ENCODE measurements at places on chromosomes 12 and 14.

GRCh38 chr12:50764286-50765094 is 589 bp downstream of the ATF1 start:
- DNase-seq: peak; percentile 25

GRCh38 chr14:103055695-103056094 is 1.7 kb downstream of the CDC42BPB start:
- DNase-seq: no peak

- no peak for DNase-seq
Measured at GRCh38 chr12:71551529-71551928, 111.9 kb downstream of the LGR5 start.

GRCh38 chr12:118480235-118480634 is 103.9 kb downstream of the SUDS3 start:
- DNase-seq: no peak

GRCh38 chr12:33432992-33433391 is 6.6 kb downstream of the SYT10 start:
- no peak for DNase-seq

GRCh38 chr14:38616959-38617358 is 361.1 kb upstream of the CLEC14A start:
- DNase-seq: no peak

DNA sequence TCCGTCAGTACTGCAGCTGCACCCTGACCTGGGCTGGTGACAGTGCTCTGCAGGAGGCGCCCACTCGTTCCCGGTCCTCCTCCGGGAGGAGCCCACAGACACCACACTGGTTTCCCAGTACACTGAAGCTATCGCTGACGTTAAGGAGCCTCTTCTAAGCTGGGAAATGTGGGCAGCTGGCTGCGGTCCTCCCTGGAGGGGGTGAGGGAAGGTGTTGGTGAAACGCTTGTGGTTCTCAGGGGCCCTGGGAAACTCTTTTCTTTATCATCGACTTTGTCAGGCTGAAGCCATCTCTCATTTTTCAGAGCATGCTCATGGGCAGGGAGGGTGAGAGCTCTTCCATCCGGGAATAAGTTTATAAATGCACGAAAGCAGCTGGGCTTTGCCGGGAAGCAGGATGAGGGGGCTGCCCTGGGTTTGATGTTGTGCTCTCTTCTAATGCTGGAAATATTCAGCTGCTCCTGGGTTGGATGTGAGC is 176.0 kb downstream of the CHST11 start:
- no peak for DNase-seq

DNA sequence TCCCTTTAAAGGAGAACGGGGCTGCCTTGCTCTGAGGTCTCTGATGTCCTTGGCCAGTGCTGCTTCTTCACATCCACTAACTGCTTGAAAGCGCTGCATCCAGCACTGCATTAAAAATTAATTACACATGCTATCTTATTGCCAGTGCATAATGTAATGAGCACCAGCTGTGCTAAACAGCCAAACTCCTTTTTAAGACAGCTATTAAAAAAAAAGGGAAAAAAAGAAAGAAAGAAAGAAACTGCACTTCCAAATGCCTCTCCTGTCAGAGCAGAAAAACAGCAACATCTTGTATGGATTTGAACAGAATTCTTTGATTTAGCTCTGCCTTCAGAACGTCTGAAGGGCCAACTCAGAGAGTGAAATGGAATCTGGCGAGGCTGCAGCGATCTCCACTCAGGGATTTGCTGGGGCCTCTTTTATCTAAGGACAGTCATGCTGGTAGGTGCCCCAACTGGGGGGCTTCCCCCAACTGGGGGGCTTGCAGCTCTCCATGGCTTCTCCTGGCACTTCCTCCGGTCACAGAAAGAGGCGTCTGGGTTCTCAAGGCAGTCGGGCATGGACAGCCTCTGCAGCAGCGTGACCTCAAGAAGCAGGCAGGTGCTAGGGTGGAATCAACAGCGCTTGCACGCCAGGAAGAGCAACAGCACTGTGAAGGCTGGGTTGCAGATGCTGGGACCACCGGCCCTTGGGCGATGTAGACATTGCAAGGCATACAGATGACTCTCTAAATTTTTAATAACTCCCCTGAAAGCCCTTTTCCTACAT is 46.4 kb downstream of the BCL11B start:
- DNase-seq: no peak

DNA sequence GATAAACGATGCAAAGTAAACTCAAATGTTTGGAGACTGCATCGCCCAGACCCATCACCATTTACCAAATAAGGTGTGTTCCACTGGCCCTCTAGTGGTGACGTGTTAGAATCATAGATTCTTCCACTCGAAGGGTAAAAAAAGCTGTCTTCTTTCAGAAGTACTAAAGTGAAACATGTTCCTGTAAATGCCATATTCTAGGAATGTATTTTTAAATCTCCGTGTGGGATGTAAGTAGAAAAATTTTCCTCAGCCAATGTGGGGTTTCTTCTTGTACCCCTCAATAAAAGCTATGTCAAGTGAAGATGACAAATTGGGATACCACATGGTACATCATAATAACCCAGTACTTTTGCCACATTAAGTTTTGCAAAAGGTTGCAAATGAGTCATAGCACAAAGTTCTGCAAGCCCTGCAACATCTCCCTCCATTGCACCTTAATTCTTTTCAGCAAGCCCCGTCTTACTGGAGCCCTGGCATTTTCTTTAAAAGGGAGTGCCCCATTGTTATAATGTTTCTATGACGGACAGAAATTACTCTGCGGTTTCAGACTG is 100.8 kb downstream of the CCER1 start:
- DNase-seq: peak; percentile 43

GRCh38 chr14:74504412-74504811 is 10.8 kb downstream of the ISCA2 start:
- no peak for DNase-seq

- no peak for DNase-seq
Measured at GRCh38 chr12:94707892-94708291, 57.5 kb upstream of the TMCC3 start.

- no peak for DNase-seq
Measured at GRCh38 chr12:79927772-79928474, 7.0 kb downstream of the PPP1R12A start.

DNA sequence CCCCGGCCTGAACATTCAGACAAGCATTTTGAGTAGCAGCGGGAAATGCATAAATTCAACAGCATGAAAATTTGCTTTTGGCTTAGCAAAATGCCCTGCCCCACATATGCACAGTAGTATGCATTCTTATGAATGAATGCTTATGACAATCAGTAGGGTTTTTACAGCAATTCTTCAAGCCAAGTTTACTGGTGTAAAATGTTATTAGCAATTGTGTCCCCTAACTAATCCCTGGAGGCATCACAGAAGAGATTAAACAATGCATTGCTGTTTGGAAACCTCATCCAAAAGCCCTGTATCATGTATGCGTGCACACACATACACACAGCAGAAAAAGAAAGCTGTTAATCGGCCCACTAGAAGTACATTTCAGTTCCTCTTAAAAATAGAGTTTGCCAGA is 406.5 kb downstream of the LRIG3 start:
- no peak for DNase-seq

DNA sequence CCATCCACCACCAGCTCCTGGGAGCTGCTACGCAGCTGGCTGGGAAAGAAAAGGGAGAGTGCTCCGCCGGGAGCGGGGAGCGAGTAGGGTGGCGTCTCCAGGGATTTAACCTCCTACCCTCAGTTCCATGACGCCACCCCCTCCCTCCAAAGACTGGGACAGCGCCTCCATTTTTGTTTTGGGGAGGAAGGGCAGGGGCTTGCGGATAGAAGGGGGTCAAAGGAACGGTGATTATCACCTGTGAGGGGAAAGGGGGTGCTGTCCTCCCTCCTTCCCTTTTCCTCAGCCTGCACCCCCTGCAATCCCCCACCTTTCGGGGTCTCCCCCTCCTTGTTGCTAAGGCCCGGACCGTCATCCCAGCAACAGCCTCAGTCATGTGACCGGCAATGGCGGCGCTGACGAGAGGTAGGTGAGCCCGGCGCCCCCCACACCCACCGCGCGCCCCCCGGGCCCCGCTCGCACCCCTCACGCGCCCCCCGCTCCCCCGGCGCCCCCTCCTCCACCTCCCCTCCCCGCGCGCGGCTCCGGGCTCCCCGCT is at the start of gene DTX3:
Gene DTX3 (plus strand): TSS at position 371 of the 538 bp plus-strand sequence. CDS start 1,694 bp downstream, outside the sequence.
- no peak for DNase-seq

- peak; percentile 12 for DNase-seq
Measured at GRCh38 chr14:93231129-93231979, 24.3 kb downstream of the UBR7 start.

- DNase-seq: no peak
Measured at GRCh38 chr12:6618483-6619225, 11.5 kb upstream of the CHD4 start.

- DNase-seq: peak; percentile 28
Measured at GRCh38 chr12:52495389-52495788, 2.3 kb upstream of the KRT6A start.

DNA sequence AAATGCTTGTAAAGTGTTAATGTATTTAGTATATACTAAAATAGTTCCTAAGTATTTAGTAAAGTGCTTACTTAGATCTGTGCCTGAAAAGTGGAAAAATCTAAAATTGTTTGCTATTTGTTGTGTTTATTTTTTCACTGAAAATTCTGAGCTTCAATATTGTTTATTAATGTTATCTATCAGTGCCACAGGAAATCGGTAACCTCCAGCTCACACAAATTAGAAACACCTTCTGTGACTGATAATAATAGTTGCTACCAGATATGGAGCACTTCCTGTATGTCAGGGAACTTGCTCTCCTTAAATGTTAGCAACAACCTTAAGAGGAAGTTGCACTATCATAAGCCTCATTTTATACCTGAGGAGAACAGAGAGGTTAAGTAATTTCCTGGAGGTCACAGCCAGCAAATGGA is 723 bp upstream of the LRP10 start:
- no peak for DNase-seq

- DNase-seq: no peak
Measured at GRCh38 chr12:45660330-45660729, 69.2 kb upstream of the ARID2 start.

DNA sequence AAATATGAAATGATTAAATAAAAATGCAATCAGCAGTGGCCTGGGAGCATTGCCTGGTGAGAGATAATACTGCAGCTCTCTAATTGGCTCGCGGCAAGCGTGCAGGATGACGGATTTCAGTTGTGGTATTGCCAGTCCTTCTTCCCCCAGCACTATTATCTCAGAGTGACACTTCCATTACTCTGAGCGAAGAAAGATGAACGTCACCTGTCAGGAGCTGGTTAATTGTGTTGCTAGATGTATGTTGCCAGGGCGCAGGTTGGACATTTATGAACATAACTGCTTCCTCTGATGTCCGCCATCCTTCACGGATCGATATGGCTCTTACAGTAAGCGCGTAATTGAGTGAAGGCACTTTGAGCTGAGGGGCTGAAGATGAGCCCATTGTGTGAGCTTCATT is 374.9 kb downstream of the PDZRN4 start:
- no peak for DNase-seq

- no peak for DNase-seq
Measured at GRCh38 chr14:24075485-24076301, 4.3 kb downstream of the CPNE6 start.

GRCh38 chr12:25020621-25021243 is 71.8 kb upstream of the BCAT1 start:
- no peak for DNase-seq

DNA sequence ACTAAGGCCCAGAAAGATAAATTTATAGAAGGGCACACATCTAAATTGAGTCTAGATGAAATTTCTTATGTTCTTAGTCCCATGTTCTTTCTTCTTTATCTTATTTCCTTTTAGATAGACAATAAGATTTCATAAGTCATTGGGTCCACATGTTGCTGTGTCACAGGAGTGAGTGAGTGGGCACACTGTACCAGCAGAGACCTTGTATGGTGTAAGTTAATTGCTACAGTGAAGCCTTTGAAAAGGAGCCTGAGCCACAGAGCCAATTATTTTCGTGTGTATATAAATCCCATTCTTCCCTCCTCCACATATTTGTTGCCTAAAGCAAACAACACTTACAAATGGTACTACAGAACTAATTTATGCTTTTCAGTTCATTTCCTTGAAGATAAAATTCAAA is 79.1 kb downstream of the GRIP1 start:
- no peak for DNase-seq

DNA sequence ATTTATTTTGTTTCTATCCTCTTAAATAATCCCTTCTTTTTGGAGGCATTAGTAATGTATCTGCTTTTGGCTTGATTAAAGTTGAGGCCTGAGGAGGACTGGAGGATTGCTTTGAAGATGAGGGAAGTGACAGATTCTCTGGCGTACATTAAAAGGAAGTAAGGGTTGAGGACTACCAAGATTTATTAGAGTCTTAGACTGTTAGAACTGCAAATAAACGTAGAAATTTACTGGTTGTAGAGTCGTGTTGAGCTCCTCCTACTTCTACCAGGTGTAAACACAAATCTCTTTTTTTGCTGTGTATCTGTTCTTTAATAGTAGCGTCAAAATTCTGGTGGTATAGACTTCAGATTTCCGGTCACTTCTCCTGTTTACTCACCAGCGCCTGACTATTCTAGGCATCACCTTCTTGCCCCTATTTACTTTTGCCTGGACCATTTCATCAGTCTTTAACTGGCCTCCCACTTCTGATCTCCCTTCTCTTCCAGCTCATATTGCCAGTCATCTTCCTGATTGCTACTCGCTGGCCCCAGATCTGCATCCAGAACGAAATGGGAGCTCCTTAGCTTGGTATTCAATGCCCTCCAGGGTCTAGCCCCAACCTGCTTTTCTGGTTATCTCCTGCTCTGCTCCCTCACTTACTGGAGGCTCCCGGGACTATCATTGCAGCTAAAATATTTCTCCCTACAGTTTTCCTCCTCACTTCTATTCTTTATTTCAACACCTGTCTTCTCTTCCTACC is 8.4 kb upstream of the EID3 start:
- no peak for DNase-seq

- DNase-seq: no peak
Measured at GRCh38 chr14:68730811-68731425, 61.9 kb downstream of the ZFP36L1 start.
